ENCODE measurements at places on chromosomes 5 and 9.

DNA sequence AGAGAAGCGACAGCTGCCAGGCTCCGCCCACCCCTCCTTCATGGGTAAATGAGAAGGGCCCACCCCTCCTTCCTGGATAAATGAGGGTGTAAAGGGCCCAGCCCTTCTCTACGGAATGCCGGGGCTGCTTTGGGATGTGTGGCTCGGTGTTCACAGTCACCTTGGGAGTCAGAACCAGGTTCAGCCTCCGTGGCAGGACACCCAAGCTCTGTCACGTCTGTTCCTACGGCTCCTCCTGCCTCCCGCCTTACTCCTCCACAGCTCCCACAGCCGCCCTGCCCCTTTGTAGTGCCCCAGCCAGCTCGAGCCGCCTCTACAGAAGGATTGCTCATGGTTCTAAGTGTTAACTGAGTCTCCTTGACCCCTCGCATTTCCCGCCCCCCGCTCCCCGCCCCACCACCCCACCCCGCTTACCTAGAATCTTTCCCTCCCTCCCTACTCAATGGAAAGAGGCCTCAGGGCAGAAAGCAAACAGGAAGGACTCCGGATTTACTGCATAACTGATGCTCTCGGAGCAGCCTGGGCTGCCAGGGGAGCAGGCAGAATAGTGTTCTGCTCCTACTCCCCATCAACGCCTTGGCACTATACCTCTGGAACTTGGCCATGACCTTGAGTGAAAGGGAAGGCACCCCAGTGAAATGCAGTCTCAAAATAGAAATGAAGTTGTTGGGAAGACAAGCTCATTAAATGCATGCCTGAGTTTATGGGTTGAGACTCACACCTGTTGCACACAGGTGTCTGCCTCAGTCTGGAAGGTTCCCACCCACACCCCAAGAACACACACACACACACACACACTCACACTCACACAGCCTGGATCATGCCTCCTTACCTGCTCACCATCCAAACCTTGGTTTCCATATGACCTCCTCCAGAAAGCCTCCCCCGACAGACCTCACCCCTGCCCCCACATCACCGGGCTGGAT, 59.6 kb downstream of the NEURL1B start:
- no peak for DNase-seq

GRCh38 chr5:72480841-72481240, 26.4 kb downstream of the ZNF366 start:
- no peak for DNase-seq

DNA sequence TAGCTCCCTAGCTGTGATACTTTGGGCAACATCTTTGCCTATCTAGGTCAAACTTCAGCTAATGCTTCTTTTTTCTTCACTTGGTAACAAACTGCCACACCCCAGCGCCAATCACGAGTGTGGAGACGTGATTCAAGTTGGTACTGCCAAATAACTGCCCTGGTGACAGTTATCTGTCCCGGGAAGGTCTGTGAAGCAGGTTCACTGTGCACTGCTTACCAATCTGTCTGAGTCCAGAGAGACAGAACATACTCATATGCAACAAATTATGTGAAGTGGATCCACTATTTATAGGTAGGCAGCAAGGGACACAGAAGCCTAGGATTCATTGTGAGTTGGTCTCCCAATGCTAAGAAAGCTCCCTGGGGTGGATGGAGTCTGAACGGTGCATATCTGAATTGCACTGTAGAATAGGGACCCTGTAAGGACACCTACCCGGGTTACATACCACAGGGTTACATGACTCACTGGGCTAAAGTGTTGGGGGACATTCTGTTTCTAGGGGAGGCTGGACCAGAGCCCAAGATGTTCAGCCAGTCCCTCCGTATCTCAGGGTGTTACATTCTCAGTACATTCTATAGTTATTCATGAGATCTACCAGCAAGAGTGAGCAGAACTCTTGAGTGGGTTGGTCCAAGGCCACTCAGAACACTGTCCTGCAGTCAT, 95.4 kb upstream of the STC2 start:
- no peak for DNase-seq

GRCh38 chr5:50827516-50828247, 161.2 kb downstream of the PARP8 start:
- DNase-seq = no peak

GRCh38 chr9:121889990-121890563, 203.0 kb downstream of the TTLL11 start:
- no peak for DNase-seq

DNA sequence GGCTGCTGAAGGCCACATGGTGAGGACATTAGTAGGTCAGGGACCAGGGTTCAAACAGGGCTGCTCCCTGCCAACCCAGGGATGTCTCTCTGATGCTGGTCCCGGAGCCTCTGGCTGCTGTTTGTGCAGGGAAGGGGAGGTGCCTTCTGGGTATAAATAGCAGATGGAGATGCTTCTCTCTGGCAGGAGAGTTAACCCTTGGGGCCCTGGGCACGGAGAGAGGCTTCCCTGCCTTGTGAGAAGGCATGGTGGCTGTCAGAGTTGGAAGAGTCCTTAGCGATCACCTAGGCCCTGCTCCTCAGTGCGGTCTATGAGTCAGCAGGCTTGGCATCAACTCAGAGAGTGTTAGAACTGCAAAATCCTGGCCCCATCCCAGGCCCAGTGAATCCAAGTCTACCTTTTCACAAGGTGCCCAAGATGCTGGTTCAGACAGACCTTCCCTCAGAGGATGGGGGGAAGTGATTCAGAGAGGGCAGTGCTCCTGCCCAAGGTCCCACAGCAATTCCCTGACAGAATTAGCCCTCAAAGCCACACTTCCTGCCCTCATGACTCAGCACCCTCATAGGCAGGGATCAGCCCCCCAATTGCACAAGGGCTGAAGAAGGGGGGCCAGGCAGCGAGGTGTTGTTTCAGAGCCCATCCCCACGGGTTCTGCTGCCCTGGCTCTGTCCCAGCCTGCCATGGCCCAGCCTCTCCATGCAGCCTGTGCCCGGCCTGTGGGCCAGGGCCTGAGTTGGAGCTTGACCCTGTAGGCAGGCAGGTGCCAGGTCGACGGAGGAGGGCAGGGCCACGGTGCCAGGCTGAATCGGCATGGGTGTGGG, 25.6 kb downstream of the CAMK2A start:
- DNase-seq = no peak

DNA sequence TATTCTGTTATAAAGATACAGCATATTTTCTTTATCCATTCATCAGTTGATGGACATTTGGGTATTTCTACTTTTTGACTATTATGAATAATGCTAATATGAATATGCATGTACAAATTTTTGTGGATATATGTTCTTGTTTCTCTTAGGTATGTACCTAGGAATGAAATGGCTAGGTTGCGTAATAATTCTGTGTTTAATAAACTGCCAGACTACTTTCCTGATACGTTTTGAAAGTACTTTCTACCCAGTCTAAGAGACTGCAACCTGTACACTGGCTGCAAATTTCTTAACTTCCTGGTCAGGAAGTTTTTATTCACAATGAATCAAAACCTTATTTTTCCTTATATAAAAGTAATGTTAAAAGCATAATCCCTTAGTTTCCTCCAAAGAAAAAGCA, 93.9 kb upstream of the STARD4 start:
- DNase-seq = no peak

DNA sequence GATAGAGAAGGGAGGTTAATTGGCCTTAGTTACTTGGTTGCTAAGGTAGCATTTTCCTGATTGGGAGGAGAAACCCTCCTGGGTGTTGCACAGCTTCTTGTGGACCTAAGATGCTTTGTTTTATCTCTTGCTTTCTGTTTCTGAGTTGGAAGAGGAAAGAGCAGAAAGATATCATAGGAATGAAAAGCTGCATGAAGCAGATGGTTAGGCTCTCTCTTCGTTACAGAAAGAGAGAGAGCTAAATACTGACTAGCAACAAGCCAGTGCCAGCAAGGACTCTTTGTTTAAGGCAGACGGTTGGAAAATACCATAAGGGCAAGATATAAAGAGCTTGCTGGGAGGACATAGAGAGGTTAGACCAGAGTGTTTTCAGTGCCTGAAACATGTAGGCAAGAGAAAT, 103.1 kb downstream of the ATG10 start:
- no peak for DNase-seq

DNA sequence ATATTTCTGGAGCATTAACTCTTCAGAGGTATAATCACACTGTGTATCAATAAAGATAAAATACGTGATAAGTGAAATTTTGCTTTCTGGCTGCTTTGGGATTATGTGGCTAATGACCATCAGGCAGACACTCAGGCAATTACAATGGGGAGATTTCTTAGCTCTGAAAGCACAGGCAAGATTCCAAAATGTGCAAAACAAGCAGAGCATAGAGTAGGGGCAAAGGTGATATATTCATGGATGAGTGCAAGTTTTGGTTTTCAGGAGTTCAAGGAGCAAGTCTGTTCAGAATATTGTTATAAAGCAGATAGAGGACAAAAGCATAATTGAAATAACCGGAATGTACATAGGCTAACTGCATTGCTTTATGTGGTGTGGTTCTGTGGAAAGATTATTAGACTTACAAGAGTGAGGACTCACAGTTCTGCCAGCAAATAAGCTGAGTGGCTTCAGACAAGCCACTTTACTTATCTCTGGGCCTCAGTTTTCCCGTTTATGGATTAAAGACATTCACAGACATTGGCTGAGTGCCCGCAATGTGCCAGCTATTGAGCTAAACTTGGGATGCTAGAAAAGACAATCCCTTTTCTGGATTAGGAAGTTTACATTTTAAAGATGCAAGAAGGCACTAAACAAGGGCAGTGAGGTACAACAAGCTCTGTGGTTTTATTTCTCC, 945.6 kb upstream of the ARRDC3 start:
- DNase-seq = no peak

DNA sequence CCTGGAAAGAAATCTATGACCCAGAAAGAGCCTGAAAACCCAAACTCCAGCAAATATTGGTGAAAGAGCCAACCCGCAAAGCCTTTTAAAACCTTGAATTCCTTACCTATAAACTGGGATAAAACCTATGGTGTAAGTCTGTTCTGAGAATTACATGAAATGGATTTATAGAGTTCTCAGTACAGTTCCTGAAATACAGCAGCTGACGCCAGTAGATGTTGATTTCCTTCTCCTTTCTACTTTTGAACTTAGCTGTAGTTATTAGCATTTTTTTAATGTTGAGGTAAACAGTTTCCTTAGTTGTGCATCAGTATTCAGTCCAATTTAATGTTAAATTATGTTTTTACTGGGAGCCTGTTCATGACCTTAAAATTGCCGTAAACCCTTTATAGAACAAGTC, 3.7 kb downstream of the SPIN1 start:
- no peak for DNase-seq

DNA sequence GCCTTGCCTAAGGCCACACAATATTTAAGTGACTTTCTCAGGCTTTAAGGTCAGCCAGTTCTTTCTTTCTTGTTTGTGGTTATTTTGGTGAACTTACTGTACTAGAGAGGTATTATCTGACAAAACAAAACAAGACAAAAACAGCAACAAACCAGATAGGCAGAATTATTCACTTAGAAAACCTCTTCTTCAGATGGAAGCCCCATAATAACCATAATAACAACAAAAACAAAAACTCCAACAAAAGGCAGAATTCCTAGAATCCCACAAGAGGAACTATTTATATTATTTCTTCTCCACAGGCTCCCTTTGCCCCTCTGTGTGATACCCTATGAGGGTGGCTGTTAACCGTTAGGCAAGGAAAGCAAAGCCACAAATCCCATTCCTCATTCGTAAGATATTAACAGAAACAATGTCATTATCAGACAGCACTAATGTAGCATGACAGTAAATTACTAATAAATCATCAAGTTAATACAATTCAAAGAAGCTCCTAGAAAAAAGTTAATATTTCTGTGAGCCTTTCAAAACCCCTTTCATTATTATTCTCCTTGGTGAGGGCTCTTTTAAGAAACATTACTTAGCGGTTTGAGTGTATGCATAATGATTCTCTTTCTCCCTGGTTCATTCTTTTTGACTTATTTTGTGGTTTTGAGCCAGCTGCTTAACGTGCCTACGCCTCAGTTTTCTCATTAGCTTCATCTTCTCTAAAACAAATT, 274.9 kb downstream of the EFNA5 start:
- no peak for DNase-seq

DNA sequence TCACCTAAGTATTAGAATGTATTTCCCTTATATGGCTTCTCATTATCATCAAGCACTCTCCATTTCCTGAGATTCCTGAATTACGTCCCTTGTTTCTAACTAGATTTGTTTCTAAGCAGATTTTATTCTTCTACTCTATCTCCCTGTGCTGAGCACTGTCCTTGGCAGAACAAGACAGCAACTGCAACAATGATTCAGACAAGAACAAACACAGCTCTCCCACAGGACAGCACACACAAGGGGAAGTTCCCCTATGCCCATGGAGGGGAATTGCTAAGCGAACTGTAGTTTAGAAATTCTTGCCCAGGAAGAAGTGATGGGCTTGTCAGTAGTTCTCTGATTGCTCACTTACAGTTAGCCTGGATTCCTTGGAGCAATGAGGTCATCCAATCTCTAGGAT, 759.9 kb downstream of the DTWD2 start:
- no peak for DNase-seq

DNA sequence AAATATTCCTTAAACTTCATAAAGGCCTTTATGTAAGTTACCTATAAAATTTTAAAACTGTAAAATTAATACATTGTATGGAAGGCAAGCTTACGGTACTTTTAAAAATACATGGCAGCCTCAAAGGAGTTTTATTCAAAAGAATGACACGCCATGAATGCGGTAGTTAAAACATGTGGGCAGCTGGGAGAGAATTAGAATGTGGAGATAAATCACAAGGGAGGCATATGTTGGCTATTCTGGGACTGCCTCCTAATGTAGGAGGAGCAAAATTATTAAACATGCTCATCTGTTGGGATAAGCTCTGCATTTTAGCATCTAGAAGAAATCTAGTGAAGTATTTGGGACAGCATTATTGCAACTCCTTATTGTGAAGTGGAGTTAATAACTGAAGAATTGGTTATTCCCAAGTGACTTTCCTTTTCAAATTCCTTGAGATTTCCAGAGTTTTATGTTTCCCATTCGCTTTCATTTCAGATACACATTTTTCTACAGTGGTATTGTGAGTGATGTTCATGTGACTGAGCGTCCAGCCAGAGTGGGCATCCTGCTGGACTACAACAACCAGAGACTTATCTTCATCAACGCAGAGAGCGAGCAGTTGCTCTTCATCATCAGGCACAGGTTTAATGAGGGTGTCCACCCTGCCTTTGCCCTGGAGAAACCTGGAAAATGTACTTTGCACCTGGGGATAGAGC, 109.4 kb downstream of the CMYA5 start:
- DNase-seq = no peak

Data from effector CD4-positive, alpha-beta T cell (primary cell).